ENCODE measurements at places on chromosomes 7 and 10. TPM values are rescaled to one million over a fixed set of nuclear protein-coding genes. Genes with fewer than 3 reads are reported as not detected.

The LRIT1 gene
- 0.13 TPM for total RNA-seq

The CDH23 gene
- total RNA-seq = 3.7 TPM

The GBX1 gene
- total RNA-seq = 2.7 TPM

The C10orf71 gene
- total RNA-seq = 108 TPM

GRCh38 chr7:43658718-43659548, 70.4 kb downstream of the COA1 start:
- DNase-seq = no peak

GRCh38 chr10:49023752-49024151, 84.1 kb upstream of the LRRC18 start:
- no peak for DNase-seq

GRCh38 chr7:50068026-50068425, 25.0 kb downstream of the ZPBP start:
- DNase-seq = no peak

- no peak for DNase-seq
Measured at GRCh38 chr10:12431151-12432101, 82.1 kb downstream of the CAMK1D start.

GRCh38 chr7:152383341-152384234, 52.2 kb downstream of the KMT2C start:
- no peak for DNase-seq

GRCh38 chr7:76069238-76069638, 21.3 kb downstream of the MDH2 start:
- peak; percentile 80 for DNase-seq

DNA sequence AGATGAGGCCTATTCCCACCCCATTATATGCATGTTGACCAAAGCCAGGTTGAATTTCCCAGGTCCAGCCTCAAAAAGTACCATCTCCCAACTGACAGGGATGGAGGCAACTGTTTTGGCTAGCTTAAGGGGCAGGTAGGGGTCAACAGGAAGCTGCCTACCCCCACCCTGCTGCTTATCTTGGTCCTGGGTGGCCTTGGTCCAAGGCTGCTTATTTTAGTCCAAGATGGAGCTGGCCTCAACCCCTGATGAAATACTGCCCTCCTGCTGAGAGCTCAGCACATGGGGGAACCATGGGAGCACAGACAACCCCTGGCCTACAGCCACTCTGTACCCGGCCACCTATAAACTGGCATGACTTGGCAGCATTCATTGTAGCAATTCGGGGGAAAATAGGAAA, 23.1 kb downstream of the MYO1G start:
- DNase-seq = no peak

GRCh38 chr10:17673471-17674061, 29.6 kb downstream of the STAM start:
- DNase-seq = no peak

- no peak for DNase-seq
Measured at GRCh38 chr10:815338-816090, 116.0 kb downstream of the LARP4B start.

GRCh38 chr7:71659622-71660021, 527.7 kb downstream of the GALNT17 start:
- peak; percentile 62 for DNase-seq

DNA sequence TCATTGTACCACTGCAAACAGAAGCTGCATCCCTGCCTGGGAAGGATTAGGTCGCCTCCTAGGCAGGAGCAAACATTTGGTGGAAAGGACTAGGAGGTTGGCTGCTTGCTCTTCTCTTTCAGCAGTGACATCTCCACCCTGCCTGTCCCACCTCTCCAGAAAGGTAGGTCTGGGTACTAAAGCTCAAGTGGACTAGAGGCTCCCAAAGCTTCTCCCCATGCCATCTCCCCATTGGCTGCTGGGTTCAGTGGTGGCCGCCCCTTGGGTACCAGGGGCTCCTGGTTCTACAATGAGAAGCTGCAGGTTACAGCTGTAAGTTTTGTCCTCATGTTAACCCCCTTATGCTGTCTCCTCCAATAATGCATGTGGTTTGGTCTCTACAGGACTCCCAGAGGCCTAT, 180.7 kb upstream of the MKI67 start:
- DNase-seq = no peak

GRCh38 chr7:1804310-1804709, 134.2 kb downstream of the ELFN1 start:
- no peak for DNase-seq

GRCh38 chr10:14309593-14309992, 21.1 kb downstream of the FRMD4A start:
- no peak for DNase-seq

GRCh38 chr7:120588416-120588815, 269.5 kb downstream of the TSPAN12 start:
- no peak for DNase-seq

DNA sequence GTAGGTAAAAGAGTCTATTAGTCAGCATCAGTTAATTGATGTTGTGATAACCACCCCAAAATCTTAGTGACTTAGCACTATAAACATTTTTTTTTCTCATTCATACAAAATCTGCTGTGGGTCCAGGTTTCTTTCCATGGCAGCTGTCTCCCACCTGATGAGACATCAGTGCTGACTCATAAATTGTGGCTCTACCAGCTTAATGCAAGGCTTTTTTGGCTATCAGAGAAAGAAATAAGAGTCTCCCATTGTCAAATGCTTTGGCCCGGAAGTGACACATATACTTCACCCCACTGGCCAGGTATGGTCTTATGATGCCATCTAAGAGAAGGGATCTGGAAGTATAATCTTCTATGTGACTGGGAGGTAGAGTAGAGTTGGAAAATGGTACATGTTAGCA, 14.5 kb downstream of the DNAJB9 start:
- no peak for DNase-seq

- no peak for DNase-seq
Measured at GRCh38 chr7:69603937-69604494, 5.7 kb downstream of the AUTS2 start.

DNA sequence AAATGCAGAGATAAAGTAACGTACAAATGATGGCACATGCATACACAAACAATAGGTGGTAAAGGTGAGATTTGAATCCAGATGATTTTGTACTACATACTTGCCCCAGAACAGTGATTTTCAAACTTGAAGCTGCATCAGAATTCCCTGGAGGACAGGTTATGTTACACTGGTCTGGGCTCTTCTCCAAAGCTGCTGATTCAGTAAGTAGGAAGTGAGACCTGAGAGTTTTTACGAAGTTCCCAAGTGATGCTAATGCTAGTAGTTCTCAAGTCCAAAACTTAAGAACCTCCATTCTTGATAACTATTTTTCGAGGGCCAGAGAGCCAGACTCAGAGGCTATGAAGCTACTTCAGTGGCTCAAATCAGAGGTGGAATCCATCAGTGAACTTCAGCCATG, 159.0 kb upstream of the POM121L12 start:
- DNase-seq = no peak

- DNase-seq = peak; percentile 58
Measured at GRCh38 chr10:30368065-30368718, 19.1 kb upstream of the MTPAP start.
